ENCODE measurements at places on chromosomes 2 and 18.

DNA sequence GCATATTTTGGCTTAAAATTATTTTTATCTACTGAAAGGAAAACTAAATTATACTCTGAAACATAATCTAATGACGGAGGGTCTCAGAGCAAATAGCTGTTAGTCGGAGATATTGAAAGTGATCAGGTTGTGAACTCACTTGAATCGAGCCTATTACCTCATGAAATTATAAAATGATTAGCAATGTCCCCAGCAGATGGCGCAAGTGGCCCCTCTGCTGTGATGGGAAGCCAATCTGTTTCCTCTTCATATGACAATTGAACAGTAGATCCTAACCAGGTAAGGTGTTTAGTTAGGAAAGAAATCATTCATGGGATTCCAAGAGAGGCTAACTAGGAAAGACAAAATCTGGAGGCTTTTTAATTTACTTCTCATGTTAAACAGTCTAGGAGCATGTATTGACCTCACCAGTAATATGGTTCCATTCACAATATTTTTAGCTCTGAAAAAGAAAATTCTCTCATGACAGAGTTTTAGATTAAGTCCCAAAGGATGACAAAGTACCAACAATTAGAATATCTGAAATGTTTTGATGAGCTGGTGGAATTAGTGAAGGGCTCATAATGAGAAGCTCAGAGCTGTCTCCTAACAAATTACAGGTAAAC lies 29.9 kb upstream of the MPPE1 start:
- peak; percentile 80 for DNase-seq

DNA sequence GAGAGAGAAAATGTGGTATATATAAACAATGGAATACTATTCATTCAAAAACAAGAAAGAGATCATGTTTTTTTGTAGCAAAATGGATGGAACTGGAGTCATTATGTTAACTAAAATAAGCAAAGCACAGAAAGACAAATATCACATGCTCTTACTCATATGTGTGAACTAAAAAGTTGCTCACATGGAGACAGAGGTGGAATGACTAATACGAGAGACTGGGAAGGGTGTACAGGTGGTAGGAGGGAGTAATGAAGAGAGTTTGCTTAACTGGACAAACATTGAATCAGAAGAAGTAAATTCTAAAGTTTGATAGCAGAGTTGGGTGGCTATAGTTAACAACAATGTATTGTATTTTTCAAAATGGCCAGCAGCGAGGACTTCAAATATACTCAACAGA lies 1080.7 kb upstream of the CHAC2 start:
- DNase-seq: no peak

- DNase-seq: no peak
Measured at GRCh38 chr2:38835015-38835601, 40.6 kb downstream of the DHX57 start.

- no peak for DNase-seq
Measured at GRCh38 chr2:24739354-24740025, 53.7 kb downstream of the PTRHD1 start.

DNA sequence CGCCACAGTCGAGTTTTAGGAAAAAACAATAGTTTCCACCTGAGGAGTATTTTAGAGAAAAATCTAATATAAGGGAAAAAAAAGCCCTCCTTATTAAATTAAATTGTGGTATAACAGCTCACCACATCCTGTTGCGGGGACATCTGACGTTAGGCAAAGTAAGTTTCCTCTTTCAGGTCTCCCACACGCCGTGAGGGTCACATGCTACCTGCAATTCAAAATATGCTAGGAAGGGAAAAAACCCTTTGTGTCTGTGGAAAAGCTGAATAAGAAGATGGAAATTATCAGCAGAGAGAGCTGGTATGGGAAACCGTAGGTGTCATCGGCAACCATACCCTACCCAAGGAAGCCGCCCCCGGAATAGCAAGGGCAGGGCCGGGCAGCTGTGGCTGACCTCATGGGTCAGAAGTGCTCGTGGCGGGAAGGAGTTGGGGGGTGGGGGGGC lies 128.0 kb downstream of the NFATC1 start:
- peak; percentile 52 for DNase-seq

DNA sequence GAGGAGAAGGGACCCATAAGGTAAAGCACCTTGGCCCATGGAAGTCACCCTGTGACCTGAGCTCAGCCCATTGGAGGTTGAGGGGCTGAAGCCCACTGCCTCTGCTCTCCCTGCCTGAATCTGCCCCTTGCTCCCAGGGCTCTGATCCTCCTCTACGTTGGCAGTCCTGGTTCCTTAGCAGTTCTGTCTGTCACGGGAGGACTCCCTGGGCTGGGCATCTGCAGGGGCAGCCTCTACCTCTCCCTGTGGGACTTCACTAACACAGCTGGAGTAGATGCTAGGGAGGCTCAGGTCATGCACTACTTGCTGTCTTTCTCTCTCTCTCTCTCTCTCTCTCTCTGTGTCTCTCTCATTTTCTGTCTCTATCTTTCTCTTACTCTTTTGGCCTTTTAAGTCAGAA lies 8.7 kb downstream of the GYPC start:
- no peak for DNase-seq

DNA sequence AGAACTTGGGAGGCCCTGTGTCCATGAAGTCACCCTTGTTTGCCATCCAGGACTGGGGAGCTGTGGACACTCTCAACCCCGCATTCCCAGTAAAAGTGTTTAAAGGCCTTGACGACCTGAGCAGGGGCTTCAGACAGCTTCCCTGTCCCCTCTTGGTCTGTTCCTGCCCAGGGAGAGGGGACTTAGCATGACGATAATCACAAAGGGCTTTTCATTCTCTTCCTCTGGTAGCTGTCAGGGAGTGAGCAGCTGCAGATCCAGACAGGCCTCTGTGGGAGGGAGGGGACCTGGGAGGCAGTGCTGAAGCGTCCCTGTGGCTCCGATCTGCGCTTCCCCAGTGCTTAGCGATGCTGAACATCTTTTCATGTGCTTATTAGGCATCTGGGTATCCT lies 77.8 kb upstream of the HS6ST1 start:
- DNase-seq: no peak

DNA sequence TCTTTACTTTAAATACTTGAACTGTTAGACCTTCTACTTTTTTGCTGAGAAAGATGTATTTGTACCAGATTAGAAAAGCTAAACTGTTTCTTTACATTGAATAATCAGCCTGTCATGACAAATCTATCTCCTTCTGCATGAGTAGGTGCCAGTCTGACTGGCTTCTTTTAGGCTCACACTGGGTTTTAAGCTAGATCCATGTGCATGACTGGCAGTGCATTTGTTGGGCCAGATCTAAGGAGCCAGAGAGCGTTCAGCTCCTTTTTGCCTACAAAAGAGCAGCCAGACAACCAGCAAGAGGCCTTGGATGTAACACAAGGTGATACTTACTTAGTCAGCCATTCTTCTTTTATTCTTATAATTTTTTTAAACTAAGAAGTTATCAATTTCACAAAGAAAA lies 82.0 kb upstream of the OTX1 start:
- no peak for DNase-seq

GRCh38 chr2:26464390-26465265 lies 13.3 kb downstream of the OTOF start:
- DNase-seq: no peak

DNA sequence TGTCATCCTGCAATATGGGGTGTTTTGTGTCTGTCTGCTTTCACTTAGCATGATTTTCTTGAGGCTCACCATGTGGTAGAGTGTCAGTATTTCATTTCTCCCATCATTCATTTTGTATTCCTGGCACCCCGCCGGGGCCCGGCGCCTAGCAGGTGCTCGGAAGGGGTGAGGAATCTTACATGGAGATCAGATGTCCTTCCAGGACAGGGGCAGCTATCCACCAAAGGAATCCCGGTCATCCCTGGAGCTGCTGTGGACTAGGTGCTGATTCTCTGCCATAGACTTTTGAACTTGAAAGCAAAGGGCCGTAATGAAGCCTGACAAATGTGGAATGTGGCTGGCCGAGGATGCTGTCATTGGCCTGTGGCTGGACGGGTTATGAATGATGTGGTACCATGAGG lies 2.4 kb downstream of the PRELID3A start:
- DNase-seq: no peak

DNA sequence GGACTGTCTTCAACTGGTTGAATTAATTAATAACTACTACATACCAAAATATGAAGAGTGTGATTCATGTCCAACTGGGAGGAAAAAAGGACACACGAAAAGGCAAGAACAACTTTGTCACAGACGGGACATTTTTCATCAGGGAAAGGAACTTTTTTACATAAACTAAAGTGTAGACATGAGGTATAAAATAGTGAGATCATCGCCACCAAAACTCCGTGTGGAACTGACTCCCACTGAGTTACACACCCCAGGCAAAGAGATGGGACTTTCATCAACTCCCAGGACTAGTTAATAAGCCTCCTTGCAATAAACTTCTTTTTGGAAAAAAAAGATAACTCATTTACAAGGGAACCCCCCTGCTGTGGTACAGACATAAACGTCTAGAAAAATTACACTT lies 12.9 kb upstream of the NMI start:
- DNase-seq: no peak

DNA sequence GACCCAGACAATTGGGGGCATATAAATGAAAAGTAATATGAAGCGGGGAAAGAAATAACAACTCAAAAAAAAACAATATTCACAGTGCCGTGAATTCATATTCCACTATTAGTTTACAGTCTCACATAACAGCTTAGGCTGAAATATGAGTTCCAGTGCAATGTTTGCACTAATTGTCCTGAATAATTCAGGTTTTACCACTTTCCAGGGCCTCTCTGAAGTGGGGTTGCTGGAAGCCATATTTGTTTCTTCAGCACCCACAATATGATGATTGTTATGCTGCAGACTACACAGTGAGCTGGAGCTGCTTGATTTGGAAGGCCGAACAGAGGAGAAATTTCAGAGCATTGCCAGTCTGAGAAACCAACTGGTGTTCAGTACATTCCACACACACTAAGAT lies 894.5 kb upstream of the ACVR2A start:
- DNase-seq: no peak

DNA sequence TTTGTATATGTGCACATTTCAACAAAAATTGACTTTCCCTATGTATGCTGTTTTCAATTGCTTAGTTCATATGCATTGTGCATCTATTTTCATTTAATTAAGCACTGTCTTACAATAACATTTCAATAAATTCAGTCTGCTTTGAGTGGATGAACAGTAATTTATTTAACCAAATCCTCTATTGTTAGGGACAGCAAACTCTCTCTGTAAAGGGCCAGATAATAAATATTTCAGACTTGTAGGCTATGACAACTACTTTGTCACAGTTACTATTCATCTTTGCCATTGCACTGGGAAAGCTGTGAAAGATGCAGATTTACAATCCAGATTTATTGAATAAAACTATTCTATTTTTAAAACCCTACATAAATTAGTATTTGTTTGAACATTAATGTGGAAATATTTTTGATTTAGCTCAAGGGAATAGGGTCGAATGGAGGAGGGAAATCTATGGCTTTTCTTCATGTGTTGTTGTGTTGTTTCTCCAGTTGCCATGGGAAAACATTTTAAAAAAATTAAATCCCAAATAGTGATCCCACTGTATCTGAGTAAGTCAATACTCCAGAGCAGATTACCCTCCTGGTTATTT lies 14.2 kb upstream of the RAB27B start:
- DNase-seq: no peak

DNA sequence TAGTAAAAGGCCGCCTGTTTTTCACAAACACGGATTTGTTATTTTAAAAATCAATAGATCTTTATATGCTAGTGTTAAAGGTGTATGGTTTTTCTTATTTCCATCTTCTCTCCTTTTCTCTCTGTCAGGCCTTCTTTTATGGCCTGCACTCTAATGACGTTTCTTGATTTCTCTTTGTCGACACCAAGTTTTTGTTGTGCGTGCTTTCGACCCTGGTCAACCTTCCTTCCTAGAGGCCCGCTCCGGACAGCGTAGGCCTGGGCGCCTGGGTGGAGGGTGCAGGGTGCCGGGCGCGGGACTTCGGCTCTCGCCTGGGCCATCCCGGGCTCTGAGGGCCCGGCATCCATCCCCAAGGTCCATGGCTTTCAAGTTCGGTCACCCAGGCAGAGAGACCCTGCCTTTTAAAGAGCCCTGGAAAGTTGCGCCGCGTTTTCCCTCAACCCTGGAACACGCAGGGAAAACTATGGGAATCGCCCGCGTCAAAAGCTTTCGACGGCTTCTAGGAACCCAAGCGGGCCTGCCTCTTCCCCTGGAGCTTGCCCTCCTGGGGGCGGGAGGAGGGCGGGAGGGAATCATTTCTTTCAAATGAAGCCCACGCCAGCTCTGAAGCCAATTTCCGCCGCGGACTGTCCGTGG lies 4.1 kb upstream of the SATB2 start:
- no peak for DNase-seq

- DNase-seq: no peak
Measured at GRCh38 chr2:190979906-190980629, 33.9 kb downstream of the STAT1 start.

- no peak for DNase-seq
Measured at GRCh38 chr2:239952665-239953417, 72.3 kb downstream of the NDUFA10 start.

DNA sequence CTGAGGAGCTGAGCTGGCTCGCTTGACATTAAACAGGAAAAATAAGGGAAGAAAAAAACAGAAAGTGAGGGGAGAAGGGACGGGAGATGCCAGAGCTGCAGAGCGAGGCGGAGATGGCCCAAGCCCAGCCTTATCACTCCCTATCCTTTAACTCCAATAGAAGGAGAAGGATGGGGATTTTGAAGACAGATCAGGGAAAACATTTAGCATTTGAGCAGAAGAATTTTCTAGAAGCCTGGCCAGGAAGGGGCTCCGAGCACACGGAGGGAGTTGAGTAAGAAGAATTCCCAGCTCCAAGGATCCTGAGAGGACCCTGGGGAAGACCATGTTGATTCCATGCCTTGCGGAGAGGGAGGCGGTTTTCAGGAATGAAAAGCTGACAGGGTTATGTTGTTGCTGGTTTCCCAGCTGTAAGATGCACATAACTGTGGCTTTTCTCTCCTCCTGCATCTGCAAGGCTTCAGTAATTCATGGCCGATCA lies 35.6 kb downstream of the TWIST2 start:
- no peak for DNase-seq

- no peak for DNase-seq
Measured at GRCh38 chr2:128612628-128613027, 294.0 kb upstream of the HS6ST1 start.

- no peak for DNase-seq
Measured at GRCh38 chr2:53535234-53535840, 232.3 kb upstream of the CHAC2 start.

DNA sequence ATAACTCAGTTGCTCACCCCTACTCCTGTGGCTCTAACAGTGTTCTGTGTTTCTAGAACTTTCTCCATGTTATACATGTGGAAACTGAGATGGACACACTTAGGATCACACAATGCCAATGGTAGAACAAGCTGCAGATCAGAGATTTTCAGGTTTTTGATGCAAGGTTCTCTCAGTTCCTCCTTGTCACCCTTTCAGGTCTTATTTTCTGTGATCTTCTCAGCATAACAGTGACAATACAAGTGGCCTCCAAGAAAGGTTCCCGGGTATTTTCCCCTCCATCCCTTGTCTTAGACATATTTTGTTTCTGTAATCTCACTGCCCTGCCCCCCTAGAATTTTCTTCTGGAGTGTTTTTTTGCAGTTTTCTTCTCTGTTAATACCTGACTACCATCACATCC lies 6.2 kb upstream of the MGAT5 start:
- no peak for DNase-seq

Data from urothelium cell line (cell line).